ENCODE measurements at places on chromosomes 12 and 14.

DNA sequence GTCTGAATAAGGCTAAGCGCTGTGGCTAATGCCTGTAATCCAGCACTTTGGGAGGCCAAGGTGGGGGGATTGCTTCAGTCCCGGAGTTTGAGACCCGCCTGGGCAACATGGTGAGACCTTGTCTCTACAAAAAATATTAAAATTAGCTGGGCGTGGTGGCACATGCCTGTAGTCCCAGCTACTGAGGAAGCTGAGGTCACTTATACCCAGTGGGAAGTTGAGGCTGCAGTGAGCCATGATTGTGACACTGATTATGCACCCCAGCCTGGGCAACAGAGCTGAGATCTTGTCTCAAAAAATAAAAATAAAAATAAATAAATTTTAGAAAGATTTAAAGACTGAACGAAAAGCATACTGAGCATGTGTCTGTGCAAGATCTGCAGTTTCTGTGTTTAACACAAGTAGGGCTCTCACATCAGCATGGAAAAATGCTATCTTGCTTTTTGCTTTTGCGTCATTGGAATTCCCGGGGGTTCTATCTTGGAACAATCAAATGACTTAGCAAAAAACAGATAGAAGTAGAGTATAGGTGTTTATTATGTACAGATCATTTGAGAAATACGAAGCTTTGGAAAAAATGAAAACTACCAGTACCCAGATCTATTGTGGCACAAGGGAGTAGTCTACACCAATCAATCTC is 161.9 kb downstream of the CAPZA3 start:
- DNase-seq = no peak

DNA sequence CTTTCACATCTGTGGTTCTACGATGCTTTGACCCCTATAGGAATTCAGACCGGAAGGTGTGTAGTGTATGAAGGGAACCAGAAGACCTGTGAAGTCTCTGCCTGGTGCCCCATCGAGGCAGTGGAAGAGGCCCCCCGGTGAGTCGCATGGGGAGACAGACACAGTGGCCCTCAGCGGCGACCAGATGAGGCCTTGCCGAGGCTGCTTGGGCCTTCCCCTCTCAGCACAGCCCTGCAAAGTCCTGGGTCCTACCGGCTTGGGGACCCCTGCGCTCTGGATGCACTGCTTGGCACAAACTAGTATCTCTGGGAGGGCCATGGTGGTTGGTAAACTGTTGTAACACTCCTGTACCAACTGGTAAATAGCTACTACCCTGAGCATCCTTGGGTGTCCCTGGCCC is 29.7 kb downstream of the P2RX7 start:
- DNase-seq = no peak

GRCh38 chr14:64841121-64841651 is 38.5 kb downstream of the SPTB start:
- no peak for DNase-seq

GRCh38 chr12:128687851-128688250 is 135.9 kb downstream of the SLC15A4 start:
- no peak for DNase-seq

GRCh38 chr12:16523951-16524331 is 82.0 kb downstream of the LMO3 start:
- DNase-seq = no peak

- DNase-seq = no peak
Observed at GRCh38 chr12:104482748-104483147, 26.0 kb downstream of the CHST11 start.

DNA sequence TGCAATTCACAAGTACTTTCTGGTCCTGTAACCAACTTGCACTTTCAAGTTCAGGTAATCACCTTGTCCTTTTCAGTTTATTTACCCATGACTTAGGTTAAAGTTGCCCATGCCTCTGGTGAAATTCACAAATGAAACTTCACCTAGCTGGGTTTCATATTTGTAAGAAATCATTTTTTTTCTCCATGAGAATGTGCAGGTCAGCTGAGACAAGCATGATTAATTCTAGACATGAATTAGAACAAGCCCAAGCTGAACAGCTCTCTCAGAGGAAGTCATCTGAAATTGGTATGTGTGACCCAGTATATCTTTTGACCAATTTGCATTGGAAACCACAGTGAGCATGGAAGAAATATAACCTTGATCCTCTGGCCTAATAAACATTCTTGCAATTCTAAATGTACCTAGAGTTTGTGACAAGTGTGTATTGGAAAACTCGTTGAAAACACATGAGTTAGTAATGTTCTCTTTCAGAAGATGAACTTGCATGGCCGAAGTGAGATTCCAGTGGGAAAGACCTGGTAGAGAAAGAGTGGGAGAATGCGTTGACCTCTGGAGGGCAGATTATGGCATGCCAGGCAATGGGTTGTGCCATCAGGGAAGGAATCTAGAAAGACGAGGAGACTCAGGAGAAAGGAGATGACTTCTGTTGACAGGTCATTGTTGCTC is 486.5 kb downstream of the ZFP36L1 start:
- no peak for DNase-seq

- DNase-seq = no peak
Observed at GRCh38 chr12:122348505-122348904, 74.0 kb downstream of the CLIP1 start.

GRCh38 chr12:26630546-26631027 is 202.4 kb downstream of the ITPR2 start:
- no peak for DNase-seq

DNA sequence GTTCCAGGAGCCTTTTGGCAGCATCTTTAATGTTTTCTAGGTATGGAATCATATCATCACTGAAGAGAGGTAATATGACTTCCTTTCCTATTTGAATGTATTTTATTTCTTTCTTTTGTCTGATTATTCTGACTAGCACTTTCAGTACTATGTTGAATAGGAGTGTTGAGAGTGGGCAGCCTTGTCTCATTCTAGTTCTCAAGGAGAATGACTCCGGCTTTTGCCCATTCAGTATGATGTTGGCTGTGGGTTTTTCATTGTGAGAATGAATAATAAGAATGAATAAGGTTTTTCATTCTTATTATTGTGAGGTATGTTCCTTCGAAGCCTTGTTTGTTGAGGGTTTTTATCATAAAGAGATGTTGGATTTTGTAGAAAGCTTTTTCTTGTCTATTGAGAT is 98.9 kb downstream of the GPHN start:
- no peak for DNase-seq

GRCh38 chr14:102442241-102443211 is 67.0 kb downstream of the ANKRD9 start:
- DNase-seq = peak; percentile 9

GRCh38 chr12:22803725-22804124 is 178.8 kb downstream of the ETNK1 start:
- DNase-seq = no peak

DNA sequence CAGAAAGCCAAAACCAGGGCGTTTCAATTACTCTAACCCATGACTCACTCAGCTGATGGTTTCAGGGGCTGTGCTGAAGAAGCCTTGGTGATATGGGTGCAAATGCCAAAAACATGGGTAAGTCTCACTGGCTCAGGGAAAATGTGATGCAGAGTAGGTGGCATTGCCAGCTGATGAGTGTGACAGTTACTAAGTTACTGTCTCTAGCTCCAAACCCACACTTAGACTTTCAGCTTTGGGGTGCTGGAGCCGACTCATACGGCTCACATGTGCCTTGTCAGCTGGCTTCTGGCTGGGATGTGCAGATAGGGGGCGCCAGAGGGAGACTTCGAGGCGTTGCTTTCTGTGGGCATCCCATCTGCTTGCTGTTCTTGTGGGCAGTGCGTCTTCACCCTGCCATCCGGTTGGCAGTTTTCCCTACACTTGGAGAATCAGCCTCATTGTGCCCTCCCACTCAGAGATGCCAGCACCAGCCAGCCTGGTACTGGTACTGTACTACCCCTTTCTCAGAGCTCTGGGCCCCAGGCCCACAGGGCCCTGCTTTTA is 11.1 kb upstream of the KRT7 start:
- no peak for DNase-seq

DNA sequence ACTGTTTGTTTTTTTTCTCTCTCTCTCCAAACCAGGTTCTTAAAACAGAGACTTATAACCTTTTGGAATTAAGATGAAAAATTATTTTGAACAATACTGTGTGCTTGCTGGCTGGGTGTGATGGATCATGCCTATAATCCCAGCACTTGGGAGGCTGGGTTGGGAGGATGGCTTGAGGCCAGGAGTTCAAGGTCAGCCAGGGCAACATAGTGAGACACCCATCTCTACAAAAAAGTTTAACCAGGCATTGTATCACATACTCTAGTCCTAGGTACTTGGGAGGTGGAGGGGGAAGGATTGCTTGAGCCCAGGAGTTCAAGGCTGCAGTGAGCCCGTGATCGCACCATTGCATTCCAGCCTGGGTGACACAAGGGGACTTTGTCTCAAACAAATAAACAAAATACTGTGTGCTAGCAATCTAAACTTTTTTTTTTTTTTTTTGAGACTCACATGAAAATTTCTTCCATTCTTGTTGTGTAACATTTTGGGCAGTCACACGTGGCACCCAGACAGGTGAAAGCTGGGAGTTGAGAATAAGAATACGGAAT is 379.6 kb downstream of the ETNK1 start:
- no peak for DNase-seq

GRCh38 chr14:55212634-55213033 is 21.2 kb upstream of the DLGAP5 start:
- no peak for DNase-seq

GRCh38 chr12:91007531-91008290 is 2.9 kb upstream of the EPYC start:
- DNase-seq = no peak

GRCh38 chr14:70807898-70808415 is 1.4 kb downstream of the MAP3K9 start:
- peak; percentile 22 for DNase-seq

- DNase-seq = no peak
Observed at GRCh38 chr12:61254225-61254624, 1006.0 kb upstream of the USP15 start.

DNA sequence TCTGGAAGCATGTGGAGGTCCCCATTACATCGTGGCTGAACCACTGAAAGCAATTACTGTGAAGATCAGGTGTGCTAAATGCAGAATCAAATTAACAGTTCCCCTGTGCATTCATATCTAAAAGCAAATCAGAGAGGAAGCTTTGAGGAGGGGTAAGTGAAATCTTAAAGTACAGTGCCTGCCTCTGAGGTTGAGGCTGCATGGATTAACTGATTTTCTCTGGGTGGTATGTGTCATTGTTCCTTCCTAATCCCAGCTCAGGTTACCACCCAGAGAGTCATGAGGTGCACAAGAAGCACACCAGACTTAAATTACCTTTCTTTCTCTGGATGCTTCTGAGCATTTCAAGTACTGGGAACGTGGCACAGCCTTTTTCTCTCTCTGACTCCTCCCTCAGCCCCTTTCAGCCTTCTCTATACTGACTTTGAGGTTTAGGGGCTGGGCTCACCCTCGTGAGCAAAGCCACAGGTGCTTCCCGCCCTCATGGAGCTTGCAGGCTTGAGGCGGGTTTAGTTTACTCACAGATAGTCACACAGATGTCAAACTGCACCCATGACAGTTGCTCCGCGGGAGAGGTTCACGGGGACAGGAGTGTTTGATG is 237.6 kb upstream of the CRY1 start:
- DNase-seq = peak; percentile 60

GRCh38 chr14:61712137-61712536 is 16.8 kb downstream of the HIF1A start:
- no peak for DNase-seq

- no peak for DNase-seq
Observed at GRCh38 chr14:99239661-99240092, 32.3 kb downstream of the BCL11B start.

DNA sequence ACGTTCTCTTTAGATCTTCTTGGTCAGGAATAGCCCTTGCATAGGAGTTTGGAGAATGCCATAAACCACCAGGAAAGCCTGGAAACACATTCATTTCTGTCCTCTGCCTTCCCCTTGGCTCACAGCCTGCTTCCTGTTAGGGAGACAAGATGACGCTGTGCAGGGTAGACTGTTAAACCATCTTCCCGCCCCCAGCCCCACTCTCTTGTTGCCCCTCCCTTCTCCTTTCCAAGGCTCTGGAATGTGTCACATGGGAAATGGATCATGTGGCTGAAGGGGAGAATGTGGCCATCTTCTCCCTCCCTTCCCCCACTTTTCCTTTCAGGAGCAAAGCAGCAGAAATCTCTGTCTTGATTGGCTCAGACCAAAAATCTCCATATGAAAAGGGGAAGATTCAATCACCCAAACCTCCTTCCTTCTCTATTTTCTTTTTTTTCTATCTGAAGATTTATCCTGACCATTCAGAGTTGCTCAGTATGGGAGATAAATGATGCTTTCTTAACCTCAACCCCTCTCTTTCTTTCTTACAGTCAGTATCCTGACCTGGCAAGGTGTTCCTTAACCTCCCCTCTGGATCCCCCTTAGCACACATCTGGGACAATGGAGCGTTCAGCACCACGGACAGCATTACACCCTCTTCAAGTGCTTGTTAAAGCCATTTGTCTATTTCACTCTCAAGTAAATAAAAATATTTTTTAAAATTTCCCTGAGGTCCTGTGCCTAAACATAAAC is 11.4 kb downstream of the GPR19 start:
- peak; percentile 82 for DNase-seq

DNA sequence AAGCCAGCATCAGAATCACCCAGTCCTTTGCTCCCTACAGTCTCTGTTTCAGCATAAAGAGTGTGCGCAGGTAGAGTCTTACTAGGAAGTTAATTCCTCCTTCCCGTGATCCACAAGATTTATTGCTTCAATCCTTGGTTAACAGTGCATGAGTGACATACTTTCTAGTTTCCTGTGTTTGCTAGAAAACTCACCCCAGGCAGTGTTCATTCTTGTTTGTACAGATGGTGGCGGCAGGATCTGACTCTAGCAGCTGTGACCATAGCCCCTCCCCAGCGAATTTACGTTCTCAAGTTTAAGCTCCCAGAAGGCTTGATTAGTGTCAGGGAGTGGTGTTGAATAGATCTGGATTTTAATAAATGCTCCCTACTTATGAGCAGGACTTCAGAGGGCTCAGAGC is 75.9 kb upstream of the ANO2 start:
- DNase-seq = peak; percentile 39

GRCh38 chr12:80186727-80187217 is 87.4 kb downstream of the OTOGL start:
- DNase-seq = no peak

DNA sequence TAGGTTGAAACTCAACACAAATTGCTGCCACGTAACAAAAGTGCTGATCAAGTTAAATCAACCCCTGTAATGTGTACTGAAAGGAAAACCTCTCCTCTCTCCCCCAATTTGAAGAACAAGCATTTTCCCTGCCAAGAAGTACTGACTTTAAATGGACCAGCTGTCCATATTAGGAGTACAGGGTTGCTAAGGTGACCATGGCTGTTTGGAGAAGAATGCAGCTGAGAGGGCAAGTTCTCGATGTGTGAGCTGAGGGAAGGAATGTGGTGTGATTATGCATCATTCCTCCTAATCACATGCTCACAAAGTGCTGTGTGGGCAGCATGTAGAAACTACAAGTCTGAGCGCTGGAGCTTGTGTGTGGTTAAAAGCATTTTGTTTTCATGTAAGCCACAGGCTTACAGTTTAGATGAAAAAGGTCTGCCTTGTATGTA is 50.9 kb upstream of the CCT2 start:
- no peak for DNase-seq

All from NCI-H524 treated with DMSO at 0.1 percent for 48 hours (cell line).